ENCODE measurements at places on chromosomes 16 and 17.

GRCh38 chr17:8503807-8504206 is 68.1 kb downstream of the NDEL1 start:
- no peak for DNase-seq

- no peak for DNase-seq
These were observed 1.4 kb upstream of the AOC3 start for GRCh38 chr17:42849451-42850181.

GRCh38 chr17:74803971-74804370 is 27.8 kb upstream of the NAT9 start:
- no peak for DNase-seq

DNA sequence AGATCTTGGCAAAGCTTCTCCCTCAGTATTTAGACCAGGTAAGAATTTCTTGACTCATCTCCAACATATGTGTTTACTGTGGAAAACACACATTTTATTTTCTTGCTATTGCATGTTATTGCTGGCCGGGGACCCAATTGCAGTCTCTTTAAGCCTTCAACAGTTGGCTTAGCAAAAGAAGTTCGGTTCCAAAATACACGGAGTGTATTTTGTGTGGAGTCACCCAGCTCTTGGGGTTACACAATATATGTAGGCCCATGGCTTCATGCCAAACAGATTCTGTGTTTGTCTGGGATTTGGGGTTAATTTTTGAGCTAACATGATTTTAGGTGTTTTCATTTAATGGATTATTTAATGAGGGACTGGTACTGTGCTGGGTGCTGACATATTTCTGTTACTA is 4.0 kb downstream of the ALDH3A2 start:
- no peak for DNase-seq

DNA sequence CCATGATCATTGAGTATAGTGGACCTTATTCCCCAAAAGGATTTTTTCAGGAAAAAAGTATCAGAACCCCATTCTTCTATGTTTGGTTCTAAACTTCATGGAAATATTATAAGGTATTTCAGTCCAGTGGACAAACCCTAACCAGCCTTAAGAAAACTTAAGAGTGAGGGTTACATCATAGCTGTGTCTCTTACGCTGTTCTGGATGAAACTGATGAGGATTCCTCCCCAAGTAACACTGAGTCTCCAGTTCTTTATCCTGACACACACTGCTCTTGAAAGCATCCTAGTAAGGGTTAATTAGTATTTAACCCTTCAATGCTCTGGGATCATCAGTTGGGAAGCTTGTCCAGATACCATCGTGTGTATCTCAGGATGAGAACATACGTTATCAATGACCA is 5.0 kb downstream of the LYRM1 start:
- DNase-seq, result no peak

GRCh38 chr17:81909966-81910839 is 996 bp downstream of the PCYT2 start:
- DNase-seq, result no peak

GRCh38 chr17:10352893-10353292 is 19.9 kb downstream of the MYH13 start:
- peak; percentile 40 for DNase-seq

DNA sequence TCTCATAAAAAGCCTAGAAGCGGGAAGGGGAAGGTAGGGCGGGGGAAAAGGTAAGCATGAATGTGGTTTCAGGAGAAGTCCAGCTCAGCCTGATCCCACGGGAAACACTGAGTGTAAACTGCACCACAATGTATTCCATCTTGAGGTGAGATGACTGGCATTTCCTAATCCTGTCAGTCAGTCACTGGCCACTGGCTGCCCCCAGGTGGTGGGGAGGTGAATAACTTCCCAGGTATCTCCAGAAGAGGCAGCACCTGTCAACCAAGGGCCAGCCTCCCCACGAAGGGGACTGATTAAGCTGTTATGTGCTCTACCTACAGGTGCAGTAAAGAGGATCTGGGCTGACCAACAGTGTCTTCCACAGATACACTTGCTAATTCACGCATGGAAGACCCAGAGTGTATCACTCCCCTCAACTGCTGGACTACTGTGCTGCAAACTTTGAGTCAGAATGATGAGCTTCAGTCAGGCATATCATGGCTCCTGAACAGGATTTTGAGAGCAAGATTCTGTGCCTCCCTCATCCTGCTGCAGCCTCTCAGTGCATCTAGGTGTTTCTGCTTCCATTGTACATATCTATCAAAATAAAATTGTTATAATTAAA is 108.5 kb upstream of the CCL2 start:
- DNase-seq, result peak; percentile 23

DNA sequence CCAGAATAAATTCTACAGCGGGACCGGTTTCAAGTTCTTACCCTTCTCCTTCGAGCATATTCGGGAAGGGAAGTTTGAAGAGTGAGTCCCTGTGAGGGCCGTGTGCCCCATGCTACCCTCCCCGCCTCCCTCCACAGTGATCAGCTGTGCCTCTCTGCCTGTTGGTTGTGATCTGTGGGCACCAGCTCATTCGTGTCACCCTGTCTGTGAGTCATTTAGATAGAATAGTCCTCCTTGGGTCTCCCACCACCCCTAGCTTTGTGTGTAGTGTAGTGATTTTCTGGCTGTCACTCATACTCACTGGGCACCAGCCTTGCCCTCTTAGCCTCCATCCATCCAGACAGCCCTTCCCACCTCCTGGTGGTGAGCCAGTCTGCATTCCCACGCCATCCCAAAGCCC is 15.0 kb upstream of the NAGLU start:
- DNase-seq, result peak; percentile 39

GRCh38 chr17:9286434-9286833 is 265.1 kb downstream of the NTN1 start:
- DNase-seq, result no peak

DNA sequence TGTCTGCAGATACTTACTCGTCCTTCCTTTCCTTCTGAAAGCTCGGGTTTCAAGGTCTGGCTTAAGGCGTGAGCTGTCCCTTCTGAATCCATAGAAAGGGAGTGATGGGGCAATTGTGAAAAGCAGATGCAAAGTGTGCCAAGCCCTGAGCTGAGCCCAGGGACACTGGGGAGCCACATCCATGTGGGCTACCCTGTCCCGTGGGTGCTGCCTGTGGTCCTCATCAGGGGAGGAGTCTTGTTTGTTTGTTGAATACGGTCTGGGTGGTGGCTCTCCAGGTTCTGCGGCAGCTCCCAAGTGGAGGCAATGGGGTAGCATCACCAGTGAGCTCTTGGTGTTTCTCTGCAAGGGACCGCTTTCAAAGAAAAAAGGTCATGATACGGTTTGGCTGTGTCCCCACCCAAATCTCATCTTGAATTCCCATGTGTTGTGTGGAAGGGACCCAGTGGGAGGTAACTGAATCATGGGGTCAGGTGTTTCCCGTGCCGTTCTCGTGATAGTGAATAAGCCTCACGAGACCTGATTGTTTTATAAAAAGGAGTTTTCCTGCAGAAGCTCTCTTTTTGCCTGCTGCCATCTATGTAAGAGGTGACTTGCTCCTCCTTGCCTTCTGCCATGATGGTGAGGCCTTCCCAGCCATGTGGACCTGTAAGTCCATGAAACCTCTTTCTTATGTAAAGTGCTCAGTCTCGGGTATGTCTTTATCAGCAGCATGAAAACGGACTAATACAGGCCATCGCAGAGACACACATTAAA is 1.0 kb upstream of the ALG1 start:
- DNase-seq, result no peak

DNA sequence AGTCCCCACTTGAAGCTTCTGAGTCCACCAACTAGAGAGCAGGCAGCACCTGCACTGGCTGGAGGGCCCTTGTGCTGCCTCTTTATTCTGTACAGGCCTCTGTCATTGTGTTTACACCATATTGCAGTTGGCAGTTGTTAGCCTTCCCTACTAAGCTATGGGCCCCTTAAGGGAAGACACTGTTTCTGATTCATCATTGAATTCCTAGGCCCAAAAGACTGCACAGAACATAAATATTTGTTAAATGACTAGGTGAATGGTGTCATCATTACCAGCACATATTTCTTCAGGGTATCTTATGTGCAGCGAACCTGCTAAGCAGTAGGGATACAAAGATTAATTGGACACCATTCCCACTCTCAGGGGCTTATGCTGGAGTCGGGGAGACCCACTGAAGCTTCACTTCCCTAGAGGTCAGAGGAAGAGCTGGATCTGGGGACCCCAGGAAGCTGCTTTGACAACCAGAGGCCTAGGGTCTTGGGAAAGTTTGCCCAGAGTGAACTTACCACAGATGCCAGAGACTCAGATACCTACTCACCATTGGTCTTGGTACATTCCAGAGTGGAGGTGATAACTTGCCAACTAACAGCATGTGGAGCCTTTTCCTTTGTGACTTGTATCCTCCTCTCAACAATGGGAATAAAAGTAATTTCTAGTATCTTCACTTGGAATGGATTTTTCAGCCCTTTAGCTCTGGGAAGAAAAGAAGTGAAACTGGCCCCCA is 28.7 kb upstream of the DDX52 start:
- DNase-seq, result peak; percentile 88

DNA sequence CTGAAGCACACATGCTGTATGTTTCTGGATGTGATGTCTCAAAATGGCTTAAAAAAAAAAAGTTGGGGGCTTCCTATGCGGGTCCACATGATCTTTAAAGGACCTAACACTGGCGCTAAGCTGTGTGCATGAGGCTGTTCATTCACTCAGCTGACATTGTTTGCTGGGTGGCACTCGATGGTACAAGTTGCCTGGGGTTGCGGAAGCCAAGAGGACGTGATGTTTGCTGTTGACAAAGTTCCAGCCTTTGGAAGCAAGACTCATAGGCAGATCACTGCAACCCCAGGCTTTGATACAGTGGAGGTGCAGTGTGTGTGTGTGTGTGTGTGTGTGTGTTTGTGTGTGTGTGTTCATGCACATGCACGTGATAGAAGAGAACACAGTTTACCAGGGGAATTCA is 29.5 kb upstream of the DNAI2 start:
- DNase-seq, result no peak

- DNase-seq, result no peak
These were observed 1.3 kb upstream of the ALKBH5 start for GRCh38 chr17:18182110-18182977.
